ENCODE measurements at places on chromosomes 4 and X. TPM values are rescaled to one million over a fixed set of nuclear protein-coding genes. Genes with fewer than 3 reads are reported as not detected.

GRCh38 chr4:69115851-69116213 is 19.6 kb downstream of the UGT2B7 start:
- no peak for DNase-seq

- no peak for DNase-seq
Observed at GRCh38 chr4:180190382-180190781, 2052.8 kb upstream of the TENM3 start.

DNA sequence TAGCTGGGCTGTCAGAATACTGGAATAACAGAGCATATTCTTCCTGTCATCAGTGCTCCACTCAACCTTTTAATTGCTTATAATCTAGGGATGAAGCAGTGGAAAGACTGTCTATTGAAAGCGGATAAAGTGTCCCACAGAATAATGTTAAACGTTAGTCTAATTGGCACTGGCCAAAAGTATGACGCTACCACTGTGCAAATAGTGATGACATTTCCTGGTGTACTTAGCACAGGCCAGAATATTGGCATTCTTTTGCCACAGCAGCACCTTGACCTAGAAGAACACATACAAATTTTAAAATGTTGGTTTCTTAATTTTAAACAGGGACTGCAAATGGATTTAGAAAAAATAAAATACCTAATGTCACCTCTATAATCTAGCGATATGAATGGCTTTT is 635.2 kb upstream of the SPANXN1 start:
- DNase-seq: no peak

- no peak for DNase-seq
Observed at GRCh38 chr4:141435446-141436225, 200.7 kb upstream of the IL15 start.

DNA sequence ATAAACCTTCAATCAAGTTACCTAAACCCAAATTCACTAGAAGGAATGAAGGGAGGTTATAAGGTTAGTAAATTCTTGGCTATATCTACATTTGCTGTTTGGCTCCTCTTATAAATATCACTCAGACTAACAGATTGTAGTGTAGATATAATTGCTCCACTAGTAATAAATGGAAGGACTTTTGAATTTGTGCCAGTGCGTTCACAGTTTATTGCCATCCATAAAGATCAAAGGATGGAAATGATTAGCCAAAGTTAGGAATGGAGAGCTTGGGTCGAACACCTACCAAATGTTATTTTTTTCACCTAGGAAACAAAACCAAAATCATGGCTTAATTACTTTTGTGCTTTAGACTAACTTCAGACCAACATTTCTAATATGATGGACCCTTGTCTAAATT is 9.2 kb downstream of the DTHD1 start:
- DNase-seq: no peak

GRCh38 chr4:131013226-131013625 is 1917.3 kb downstream of the C4orf33 start:
- no peak for DNase-seq

DNA sequence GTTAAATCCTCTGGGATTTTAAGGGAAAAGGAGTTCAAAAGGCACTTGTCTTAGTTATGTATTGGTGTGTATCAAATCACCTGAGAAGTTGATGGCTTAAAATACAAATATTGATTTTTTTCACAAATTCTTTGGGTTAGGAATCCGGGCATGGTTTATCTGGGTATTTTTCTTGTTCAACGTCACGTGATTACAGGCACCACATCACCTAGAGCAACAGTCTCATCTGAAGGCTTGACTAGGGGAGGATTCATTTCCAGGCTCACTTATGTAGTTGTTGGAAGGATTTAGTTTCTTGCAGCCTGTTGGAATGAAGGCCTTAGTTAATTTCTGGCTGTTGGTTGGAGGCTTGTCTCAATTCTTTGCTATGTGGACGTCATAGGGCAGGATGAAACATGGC is 326.1 kb downstream of the STIM2 start:
- no peak for DNase-seq

DNA sequence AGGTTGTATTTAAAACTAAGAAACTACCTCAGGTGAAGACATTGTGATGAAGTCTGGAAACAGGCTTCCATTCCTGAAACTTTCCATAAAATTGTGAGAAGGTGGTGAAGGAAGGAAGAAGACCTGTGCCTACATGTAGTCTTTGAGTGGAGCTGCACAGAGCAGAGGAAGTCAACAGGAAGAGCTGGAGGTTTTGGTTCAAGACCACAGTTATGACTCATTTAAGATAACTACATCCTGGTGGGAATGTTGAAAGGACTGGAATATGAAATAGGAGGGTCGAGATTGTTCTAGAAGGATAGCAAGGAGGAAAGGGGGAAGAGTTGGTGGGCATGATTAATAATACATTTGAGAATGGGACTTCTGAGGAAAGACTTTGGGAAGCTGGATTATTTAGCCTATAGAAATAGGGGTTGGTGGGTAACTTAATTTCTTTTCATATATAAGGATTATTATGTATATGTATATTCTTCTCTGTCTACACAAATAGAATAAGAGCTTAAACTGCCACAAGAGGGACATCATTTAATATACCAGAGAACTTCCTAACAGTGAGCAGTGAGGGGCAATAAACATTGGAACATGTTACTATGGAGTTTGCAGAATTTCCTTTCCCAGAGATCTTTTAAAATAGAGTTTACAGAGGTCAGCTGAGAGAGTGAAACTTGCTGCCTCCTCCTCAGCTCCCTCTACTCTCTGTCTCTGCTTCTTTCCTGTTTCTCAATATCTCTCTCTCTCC is 23.5 kb downstream of the AWAT2 start:
- no peak for DNase-seq

- DNase-seq: no peak
Observed at GRCh38 chr4:118746251-118746919, 61.2 kb downstream of the METTL14 start.

GRCh38 chr4:80184053-80184824 is 13.1 kb upstream of the PRDM8 start:
- peak; percentile 86 for DNase-seq

DNA sequence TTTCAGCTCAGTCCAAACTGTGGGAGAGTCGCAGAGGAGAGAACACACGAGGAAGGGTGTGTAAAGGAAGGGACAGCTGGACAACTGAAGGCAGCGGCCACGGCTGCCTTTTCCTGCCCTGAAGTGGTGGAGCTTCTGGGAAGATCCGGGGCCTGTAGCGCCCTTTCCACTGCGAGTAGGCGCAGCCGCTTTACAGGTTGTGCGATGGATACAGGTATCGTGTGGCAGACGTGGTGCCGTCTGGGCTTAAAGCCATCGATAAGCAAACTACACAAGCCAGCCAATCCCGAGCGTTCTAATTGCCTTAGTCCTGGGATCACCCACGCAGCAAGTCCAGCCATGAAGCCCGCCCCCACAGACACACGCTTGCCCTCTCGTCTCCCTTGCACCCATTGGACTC is 15.4 kb downstream of the NKX6-1 start:
- DNase-seq: no peak

DNA sequence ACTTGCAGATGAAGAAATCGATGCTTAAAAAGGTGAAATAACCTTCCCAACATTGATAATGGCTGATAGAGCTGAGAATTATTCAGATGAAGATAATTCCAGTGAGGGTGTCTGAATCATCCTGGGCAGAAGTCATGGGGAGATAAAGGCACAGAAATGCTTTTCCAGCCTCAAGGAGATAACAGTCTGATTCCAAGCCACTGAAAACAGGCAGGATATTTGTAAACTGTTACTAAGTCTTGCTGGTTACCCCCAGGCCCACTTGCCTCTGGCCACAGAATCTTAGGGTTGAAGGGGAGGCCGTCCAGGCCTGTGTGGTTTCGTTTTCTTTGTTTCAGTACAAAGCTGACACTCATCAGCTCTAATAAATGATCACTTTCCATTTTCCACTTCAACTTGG is 158.5 kb downstream of the SH3KBP1 start:
- no peak for DNase-seq

GRCh38 chrX:31547416-31547815 is 475.6 kb upstream of the FTHL17 start:
- no peak for DNase-seq

GRCh38 chrX:55220119-55220794 is at the start of gene PAGE5:
Gene PAGE5, plus strand, starts transcription at chrX:55220346. Its CDS starts 1,037 bp downstream, at chrX:55221383.
- no peak for DNase-seq

- DNase-seq: no peak
Observed at GRCh38 chrX:73825569-73825968, 262.6 kb downstream of the CHIC1 start.

- no peak for DNase-seq
Observed at GRCh38 chr4:86279293-86279960, 80.4 kb downstream of the MAPK10 start.

DNA sequence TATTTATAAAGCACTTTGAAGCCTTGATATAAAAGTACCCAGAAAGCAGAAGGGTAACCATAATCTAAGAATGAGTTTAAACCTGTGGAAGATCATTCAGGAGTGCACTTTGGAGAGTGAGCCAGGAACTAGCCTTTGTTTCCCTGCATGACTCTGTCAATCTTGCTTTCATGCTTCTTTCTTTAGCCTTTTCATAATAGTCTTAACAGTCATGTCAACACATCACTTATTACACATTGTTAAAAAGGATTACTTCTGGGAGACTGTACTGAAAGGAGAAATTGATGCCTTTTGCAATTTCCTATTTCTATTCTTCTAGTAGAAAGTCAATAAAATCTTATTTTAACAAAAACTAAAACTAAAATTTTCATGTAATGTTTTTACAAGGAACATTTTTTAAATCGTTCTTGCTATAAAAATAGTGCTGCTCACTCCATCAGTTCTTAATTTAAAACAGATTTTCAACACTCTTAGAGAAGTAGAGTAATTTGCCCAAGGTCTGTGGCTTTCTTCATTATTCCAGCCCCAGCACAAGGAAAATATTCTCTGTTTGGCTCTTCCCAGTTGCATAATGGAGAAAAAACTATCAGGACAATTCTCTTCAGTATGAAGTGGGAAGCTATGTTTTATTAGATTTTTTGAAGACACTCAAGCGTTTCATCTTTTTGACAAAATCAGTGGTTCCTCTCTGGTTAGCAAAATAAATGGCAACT is 35.4 kb upstream of the SPP1 start:
- DNase-seq: no peak

- no peak for DNase-seq
Observed at GRCh38 chrX:153353416-153353815, 19.5 kb downstream of the ZNF275 start.

- no peak for DNase-seq
Observed at GRCh38 chr4:55509266-55509665, 37.4 kb downstream of the CLOCK start.

DNA sequence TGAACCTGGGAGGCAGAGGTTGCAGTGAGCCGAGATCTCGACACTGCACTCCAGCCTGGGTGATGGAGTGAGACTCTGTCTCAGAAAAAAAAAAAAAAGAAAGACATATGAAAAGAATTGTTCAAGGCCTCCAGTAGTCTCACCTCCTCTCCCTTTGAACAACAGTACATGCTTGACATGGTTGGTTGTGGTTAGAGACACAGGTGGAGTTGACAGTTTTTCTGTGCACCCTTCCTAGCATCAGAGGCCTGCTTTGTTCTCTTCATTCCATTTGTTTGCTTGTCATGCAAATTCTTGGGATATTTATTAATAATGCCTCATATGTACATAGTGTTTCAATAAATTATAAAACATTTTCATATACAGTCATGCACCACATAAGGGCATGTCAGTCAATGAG is 18.3 kb upstream of the PDCL2 start:
- DNase-seq: no peak

- DNase-seq: no peak
Observed at GRCh38 chrX:11421805-11422524, 128.8 kb downstream of the AMELX start.

DNA sequence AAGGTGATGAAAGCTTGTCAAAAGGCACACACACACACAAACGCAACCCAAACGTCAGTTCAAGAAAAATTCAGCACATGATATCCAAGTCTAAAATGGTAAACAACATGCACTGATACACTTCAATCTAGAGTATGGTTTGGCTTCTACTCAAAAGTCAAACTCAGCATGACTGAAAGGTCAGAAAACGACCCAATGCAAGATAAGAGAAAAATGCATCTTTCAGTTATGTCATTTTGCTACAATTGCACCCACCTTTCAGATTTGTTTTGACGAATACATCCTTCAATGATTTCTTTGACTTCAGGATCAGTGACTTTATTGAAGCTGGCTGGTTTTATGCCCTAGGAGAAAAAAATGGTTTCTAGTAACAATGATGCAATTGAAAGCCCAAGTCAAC is 56.3 kb downstream of the WNK3 start:
- no peak for DNase-seq

- DNase-seq: no peak
Observed at GRCh38 chr4:138788267-138788790, 227.3 kb upstream of the NOCT start.

- no peak for DNase-seq
Observed at GRCh38 chr4:73275318-73275654, 16.7 kb upstream of the ANKRD17 start.

DNA sequence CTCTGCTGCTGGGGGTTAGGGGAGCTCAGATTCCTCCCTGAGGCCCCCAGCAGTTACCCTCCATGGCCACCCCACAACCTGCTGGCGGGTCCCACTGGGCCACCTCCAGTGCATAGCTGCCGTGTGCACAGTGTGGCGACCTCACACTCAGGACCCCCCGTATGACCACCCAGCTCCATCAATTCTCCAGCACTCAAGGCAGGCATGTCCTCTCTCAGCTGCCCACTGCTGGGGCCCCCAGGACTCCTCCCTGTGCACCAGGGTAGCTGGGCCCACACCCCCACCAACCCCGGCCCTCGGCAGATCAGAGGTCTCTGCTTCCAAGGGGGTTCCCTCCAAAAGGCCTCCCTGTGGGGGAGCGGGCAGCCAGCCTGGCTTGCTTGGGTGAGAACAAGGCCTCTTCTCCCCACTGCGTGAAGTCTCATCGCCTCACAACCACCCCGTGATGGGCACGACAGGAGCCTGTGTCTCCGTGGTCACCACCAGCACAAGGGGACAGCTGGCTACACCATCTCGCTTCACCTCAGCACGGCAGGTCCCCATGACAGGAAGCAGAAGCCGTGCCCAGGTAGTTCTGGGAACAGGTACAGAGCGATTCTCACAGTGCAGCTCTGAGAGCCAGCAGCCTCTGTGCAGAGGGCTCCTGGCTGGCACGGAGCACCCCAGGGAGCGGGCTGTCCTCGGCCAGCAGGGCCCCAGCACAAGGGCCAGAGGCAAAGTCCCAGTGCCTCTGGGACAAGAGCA is 4.6 kb upstream of the HAUS3 start:
- no peak for DNase-seq

The CCDC110 gene
- not detected for polyA plus RNA-seq

The MSMO1 gene
- polyA plus RNA-seq: 22.2 TPM

The DRP2 gene
- polyA plus RNA-seq: not detected

The RPL9 gene
- polyA plus RNA-seq: 864 TPM

The FHDC1 gene
- not detected for polyA plus RNA-seq

The FANCB gene
- polyA plus RNA-seq: 4.5 TPM

The RAB33A gene
- 10.5 TPM for polyA plus RNA-seq

The CTAG1B gene
- polyA plus RNA-seq: not detected

The TMEM144 gene
- polyA plus RNA-seq: not detected

The TEX13D gene
- polyA plus RNA-seq: not detected

The SOWAHD gene
- not detected for polyA plus RNA-seq

The ADAD1 gene
- polyA plus RNA-seq: not detected

The SSX1 gene
- polyA plus RNA-seq: not detected

The CLDN2 gene
- polyA plus RNA-seq: not detected

The BEX2 gene
- 59.6 TPM for polyA plus RNA-seq

The PFKFB1 gene
- polyA plus RNA-seq: 0.28 TPM

The CTAG2 gene
- not detected for polyA plus RNA-seq

All from immature natural killer cell (primary cell).